ENCODE measurements at places on chromosomes 12 and 14. TPM values are rescaled to one million over a fixed set of nuclear protein-coding genes. Genes with fewer than 3 reads are reported as not detected.

DNA sequence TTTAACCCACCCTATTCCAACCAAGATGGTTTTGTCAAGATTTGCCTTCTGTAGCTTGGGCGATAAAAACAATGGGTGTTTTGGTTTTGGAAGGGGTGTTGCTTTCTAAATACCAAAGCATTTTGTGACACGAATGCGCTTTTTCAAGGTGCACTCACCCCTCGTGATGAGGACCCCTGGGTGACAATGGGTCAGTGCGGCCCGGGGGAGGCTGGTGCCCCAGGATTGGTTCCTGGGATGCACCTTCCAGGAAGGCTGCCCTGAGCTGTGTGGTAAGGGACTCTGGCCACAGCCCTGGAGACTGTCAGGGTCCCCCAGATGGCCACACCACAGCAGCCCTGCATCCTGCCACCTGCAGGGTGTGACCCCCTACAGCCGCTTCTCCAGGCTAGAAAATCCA, 180.6 kb upstream of the MYL2 start:
- DNase-seq, result no peak

DNA sequence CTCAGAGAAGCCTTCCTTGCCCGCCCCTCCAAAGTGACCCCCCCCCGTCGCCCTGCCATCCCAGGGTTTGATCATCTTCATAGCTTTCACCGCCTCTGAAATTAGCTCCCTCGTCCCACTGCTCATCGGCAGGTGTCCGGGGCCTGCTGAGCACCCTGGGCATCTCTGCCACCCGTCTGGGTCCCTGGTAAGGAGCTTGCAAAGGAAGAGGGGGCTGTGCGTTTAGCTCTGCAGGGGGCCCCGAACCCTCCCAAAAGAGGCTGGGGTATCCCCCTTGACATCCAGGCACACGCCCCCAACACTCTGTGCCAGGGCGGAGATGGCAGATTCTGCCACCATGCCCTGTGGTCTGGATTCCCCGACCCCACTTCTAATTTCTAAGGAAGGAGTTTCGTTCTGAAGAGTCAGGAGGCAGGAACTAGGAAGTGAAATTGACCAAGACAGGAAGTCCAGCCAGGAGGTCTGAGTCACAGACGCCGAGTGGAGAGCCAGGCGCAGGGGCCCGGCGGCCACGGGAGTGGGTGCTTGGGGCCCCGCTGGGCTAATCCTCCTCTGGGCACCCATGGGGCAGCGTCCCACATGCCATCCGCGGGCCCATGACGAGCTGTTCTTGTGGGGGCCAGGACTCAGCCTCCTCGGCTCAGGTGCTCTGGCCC, 95.7 kb downstream of the RFLNA start:
- DNase-seq, result no peak

DNA sequence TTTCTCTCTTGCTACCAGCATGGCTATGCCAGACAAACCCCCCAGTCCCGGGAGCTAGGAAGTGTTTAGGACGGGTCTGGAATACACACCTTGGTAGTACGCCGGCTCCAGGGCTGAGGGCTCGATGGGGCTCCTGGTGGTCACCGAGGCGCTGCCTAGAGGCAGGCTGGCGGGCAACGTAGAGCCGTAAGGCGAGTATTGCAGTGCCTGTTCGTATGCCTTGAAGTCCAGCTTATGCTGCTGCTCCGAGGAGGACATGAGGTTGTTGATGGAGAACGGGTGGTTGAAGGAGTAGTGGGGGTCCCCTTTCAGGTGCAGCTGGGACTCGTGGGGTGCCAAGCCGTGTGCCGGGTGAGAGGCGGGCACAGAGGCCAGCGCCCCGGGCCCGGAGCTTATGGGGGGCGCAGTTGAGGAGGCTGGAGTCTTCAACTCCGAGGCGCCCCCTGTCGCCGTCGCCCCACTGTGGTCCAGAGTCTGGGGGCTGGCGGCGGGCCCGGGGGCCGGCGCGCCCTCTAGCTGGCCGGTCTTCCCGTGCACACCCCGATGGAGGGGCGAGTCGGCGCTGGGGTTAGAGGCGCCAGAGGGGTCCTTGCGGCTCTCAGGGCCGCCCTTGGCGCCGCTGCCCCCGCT, 3.6 kb downstream of the FOXA1 start:
- DNase-seq, result no peak

- DNase-seq, result peak; percentile 44
Observed at GRCh38 chr12:48002773-48003218, 1.5 kb downstream of the COL2A1 start.

HOXC9 gene
- total RNA-seq, result 7.8 TPM

GRCh38 chr12:59453475-59453874, 142.4 kb upstream of the SLC16A7 start:
- no peak for DNase-seq

- peak; percentile 85 for DNase-seq
Observed at GRCh38 chr12:14249368-14249767, 116.1 kb upstream of the ATF7IP start.

DNA sequence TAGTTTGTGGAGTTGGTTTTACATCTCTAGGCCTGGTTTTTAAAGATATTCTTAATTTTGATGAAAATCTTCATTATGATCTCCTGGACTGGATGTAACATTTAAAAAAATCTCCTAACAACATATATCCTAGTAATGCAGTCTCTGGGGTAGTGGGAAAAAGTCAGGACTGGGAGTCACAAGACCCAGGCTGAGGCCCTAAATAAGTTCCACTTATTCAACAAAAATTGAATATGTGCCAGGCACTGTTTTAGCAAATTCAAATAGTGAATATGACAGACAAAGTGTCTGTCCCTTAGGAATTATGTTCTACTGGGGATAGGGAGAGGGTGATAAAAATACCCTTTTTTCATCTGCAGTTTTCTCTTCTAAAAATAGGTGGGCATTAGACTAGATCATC, 248.4 kb downstream of the PAWR start:
- DNase-seq, result no peak

Data from testis (tissue), 5 donors.